RWPE2 (cell line): ENCODE measurements at places on chromosomes 4 and X.

GRCh38 chr4:113504422-113504821, 257.1 kb downstream of the CAMK2D start:
- no peak for DNase-seq

DNA sequence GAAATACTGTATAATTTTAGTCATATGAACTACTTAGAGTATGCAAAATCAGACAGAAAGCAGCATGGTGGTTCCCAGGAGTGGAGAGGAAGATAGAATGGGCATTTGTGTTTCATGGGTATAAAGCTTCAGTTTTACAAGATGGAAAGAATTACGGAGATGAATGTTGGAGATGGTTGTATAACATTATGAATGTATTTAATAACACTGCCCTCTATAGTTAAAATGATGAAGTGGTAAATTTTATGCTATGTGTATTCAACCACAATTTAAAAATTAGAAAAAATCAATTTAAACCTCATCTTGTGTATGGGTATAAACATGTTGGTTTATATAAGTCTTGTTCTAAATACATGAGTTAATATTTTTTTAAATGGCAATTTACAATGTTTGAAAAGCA, 521.1 kb downstream of the FSTL5 start:
- no peak for DNase-seq

DNA sequence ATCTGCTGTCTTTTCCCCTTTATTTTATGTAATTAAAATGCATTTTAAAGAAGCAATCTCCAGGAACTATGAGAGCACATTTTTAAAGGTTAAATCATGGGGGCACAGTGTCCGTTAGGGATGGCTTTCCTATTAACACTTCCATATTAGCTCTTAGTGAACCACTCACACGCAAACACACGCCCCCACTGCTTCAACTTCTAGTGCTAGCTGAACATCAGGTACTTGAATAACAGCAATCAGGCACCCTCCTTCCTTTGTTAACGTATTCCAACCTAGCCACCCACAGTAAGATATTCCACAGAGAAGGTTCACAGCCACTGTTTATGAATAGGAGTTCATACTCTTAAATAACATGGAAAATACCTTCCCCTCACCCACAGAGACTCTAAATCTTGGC, 9.3 kb downstream of the TMEM255A start:
- DNase-seq, result no peak

DNA sequence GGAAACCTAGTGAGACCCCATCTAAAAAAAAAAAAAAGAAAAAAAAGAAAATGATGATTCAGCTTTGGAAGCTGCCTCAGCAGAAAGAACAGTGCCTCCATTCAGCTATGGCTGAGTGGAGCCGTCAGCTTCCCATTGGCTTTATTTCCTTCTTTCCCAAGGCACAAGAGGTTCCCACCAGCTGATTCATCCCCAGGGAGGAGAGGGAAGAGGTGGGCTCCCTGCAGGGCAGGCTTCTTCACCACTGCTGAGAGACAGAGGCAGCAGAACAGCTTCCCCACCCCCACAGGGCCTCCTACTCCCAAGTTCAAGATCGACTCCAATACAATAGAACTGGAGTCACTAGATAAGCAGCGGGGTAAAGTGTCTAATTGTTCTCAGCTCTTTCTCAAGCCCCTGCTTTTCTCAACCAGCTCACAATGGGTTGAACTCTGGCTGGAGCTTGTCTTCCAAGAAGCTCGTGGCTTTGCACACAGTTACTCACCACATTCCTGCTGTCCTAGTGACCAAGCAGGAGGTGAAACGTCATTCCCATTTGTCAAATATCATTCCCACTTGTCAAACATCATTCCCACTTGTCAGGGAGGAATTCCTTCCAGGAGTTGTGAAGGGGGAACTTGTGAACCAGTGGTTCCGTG, 47.8 kb downstream of the FHDC1 start:
- no peak for DNase-seq

DNA sequence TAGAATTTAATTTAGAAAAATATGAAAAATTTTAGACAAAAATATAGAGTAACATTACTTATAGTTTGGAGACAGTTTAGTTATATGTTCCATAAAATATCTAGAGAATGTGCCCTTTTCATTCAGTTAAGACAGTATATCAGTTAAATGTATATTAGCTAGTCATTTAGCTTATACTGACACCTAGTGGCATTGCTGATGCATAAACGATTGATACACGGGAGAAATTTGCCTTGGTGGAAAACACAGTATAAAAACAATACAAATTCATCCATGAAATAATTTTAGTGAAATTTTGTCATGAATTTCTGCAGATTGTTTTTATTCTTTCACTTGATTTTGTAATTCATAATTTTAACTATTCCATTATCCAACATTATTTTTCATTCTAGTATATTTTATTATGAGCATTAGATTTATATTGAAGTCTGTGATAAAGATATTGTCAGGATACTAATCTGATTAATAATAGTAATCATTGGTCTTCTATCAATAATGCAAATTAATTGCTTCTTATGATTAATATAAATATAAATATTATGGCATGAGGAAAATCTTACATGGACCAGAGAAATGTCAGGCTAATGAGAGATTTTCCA, 219.0 kb downstream of the TLL1 start:
- no peak for DNase-seq

GRCh38 chrX:9785944-9786797, at the start of gene SHROOM2:
SHROOM2 (plus strand) TSS chrX:9786429; CDS start chrX:9786546, 117 bp downstream.
- no peak for DNase-seq

DNA sequence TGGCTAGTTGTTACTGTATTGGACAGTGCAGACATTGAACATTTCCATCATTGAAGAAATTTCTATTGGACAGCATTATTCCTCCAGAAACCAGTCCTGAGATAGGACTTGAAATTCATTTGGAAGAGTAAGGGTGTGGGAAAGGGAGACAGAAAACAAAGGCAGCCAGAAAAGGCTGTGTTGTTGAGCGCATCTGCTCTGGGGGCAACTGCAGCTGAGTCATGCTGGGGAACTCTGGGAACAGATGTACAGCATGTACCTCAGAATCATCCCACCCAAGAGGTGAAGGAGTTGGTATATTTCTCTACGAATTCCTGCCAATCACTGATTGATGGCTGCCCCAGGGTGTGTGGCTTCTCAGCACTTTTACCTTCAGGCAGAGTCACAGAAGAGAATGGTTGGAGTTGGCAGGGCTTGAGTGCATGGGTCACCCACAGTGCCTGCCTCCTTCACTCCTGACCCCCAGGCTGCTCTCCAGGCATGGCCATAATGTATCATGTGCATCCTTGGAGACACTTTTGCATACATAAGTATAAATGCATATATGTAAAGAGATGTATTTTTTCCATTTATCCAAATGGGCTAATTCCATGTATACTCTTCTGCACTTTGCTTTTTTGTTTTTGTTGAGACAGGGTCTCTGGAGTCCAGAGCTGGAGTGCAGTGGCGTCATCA, 39.4 kb downstream of the GEMIN8 start:
- DNase-seq, result no peak

DNA sequence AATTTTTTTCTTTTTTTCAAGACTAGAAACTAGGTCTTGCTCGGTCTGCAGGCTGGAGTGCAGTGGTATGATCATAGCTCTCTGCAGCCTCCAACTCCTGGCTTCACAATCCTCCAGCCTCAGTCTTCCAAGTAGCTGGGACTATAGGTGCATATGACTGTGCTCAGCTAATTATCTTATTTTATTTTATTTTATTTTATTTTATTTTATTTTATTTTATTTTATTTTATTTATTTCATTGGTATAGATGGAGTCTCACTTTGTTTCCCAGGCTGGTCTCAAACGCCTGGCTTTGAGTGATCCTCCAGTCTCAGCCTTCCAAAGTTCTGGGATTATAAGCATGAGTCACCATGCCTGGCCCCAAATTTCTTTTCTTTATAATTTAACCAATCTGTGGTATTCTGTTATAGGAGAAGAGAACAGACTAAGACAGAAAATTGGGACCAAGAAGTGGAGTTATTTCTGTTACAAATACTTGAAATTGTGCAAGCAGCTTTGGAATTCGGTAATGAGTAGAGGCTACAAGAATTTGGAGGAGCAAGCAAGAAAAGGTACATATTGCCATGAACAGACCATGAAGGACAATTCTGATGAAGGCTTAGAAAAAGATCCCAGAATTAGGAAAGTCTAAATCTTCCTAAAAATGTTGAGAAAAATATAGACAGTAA, 4.0 kb upstream of the PRDM5 start:
- DNase-seq, result no peak

GRCh38 chr4:153513596-153513995, 47.4 kb downstream of the TMEM131L start:
- DNase-seq, result no peak
